Dermis lymphatic vessel endothelial cell (primary cell): ENCODE measurements at places on chromosomes 1 and 21. TPM values are rescaled to one million over a fixed set of nuclear protein-coding genes. Genes with fewer than 3 reads are reported as not detected.

The LRRC53 gene
- not detected in 2 replicates for total RNA-seq

The EXO1 gene
- 1.7 and 2.1 TPM in 2 replicates for total RNA-seq

The IL10 gene
- not detected in 2 replicates for total RNA-seq

The RUNX3 gene
- under 0.01 TPM in 1 of 2 replicates, not detected in the other for total RNA-seq

The GJB4 gene
- not detected in 2 replicates for total RNA-seq

The THEM4 gene
- total RNA-seq: 5.0 and 7.7 TPM in 2 replicates

The PCP4 gene
- total RNA-seq: not detected in 2 replicates

The TCEA3 gene
- total RNA-seq: 0.22 and 0.34 TPM in 2 replicates

The RGS1 gene
- not detected in 2 replicates for total RNA-seq

The KRTAP22-1 gene
- total RNA-seq: not detected in 2 replicates

The LAMC2 gene
- 0.09 and 1.5 TPM in 2 replicates for total RNA-seq
